ENCODE measurements at places on chromosomes 1 and 21.

- DNase-seq: no peak
These were observed 810 bp downstream of the ZBTB37 start for GRCh38 chr1:173869021-173869359.

- no peak for DNase-seq
These were observed 10.3 kb upstream of the NBPF11 start for GRCh38 chr1:148162363-148162762.

GRCh38 chr1:71362691-71363090 lies 281.9 kb upstream of the ZRANB2 start:
- DNase-seq: no peak

DNA sequence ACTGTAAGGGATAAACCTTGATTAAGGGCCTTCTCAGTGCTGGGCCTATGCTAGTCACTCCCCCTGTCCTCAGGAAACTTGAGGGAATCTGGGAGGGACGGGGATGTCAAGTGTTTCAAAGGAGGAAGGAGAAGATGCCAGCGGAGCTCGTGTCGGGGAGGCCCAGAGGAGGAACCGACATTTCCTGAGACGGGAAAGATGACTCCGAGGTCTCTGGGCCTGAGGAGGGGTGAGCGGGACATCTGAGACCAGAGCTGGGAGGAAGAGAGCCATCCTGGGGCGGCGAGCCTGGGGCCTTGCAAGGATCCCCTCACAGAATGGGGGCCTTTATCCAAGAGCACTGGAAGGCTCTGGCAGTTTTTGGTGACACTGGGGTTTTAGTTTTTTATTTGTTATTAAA lies 10.4 kb downstream of the SLC66A1 start:
- no peak for DNase-seq

DNA sequence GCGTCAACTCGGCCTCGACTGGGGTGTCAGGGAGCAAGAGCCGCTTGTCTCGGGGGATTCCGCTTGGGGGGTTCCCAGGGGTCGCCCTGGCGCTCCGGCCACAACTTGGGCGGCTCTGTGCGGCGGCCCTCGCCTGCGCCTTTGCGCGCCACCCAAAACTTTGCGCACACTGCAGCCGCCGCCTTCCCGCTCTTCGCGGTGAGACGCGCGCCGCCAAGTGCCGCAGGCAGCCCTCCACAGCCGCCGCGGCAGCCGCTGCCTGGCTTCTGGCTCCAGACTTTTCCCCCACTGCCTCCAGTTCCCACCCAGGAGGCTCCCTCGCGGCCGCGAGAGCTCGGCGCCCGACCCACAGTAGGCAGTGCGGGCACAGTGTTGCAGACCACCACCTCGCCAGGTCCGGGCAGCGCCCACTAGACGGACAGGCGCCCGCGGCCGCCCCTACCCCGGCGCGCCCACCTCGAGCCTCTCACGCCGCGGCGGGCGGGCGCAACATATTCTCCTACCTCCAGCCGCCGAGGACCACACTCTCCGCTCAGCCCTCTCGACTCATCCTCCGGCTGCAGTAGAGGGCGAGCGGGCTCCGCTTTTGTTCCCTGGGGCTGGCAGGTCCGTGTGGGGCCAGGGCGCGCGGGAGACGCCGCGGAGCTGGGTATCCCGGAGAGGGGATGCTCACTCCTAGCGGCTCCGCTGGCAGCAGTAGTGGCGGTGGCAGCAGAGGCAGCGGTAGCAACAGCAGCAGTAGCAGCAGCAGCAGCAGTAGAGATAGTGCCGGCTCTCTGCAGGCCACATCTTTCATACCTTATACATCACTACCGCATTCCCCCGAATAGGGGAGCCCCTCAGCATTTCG lies 296.6 kb downstream of the OMA1 start:
- DNase-seq: no peak

DNA sequence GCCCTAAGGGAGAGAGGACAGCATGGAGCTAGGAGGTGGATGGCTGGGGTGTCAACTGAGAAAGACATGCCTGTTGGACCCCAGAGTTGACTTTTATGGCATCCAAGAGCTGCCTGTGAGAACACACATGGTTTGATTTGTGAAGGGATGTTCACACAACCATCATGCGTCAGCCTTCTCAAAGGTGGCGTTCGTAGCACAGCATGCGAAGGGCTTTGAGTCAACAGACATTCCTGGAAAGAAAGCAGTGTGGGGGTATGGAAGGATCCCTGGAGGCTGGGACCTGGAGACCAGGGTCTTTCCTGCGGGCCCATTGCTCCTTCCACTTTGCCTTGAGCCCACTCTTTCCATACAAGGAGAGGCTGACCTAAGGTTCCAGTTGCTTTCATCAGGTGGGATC lies 6.4 kb upstream of the WNT3A start:
- DNase-seq: no peak

GRCh38 chr1:28718586-28719331 lies 18.0 kb upstream of the YTHDF2 start:
- DNase-seq: no peak

GRCh38 chr1:204085876-204086275 lies 13.0 kb downstream of the SOX13 start:
- DNase-seq: no peak

GRCh38 chr1:211843507-211844298 lies 13.1 kb upstream of the LPGAT1 start:
- no peak for DNase-seq
